NCI-H1694 treated with DMSO at 0.1 percent for 48 hours (cell line): ENCODE measurements at places on chromosomes 3 and 15.

DNA sequence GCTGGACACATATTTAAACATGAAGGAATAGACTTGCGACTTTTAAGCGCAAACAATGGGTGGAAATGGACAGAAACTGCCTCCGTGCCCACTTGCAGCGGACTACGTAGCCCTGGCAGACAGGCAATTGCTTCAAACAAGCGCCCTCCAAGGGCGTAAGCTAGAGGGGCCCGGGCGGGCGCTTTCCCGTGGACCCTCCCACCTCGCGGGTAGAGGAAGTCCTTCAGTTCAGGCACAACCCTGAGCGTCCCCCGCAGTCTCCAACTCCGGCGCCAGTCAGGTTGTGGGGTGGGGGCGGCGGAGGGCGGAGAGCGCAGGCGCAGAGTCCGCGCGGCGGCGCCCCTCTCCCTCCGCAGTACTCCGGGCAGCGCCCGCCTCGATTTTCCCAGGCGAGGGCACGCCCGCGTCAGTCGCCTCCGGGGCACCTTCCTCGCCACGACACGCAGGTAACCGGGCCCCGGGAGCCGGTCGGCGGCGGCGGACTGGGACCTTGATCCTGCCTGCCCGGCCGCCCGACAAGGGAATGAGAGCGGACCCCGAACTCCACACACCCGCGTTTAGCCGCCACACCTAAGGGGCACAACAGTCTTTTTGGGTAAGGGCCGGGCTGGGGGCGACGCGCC is at the start of gene SLC35G2:
TSS of gene SLC35G2 (plus strand) at position 358 of the 623 bp plus-strand sequence. CDS start 35,335 bp downstream, outside the sequence.
- DNase-seq, result peak; percentile 17

- DNase-seq, result no peak
Observed at GRCh38 chr3:182793663-182794454, 555 bp downstream of the ATP11B start.

DNA sequence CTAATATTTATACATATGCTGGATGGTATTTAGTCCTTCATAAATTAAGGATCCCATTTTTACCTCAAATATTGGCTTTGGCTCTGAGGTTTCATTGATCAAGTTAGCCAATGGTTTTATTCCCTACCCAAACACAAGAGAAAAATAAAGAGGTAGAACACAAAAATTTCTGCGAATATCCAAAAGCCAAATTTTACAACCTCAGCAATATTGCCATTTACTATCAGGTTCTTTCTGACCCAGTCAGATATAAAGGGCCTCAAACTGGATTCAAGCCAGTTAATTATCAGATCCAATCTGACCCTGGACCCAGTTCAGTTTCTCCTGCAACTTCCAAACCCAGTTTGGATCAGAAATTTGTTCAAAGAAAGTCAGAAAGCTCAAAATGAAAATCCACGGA is 998.1 kb downstream of the SI start:
- no peak for DNase-seq

DNA sequence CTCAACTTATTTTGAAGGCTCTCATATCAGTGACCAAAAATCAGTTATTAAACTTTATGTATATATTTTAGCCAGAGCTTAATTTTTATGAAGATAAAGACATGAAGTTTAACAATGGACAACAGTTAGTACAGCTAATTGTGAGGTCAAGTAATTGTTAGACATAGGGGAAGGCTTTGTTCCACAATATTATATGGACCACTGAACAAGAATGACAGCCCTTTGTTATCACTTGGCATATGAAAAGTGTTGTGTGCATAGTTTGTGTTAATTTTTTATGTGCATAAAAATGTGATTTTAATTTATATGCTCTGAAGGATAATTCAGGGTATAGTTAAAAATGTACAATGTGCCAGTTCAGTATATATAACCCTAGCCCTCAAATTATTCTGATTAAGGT is 12.0 kb downstream of the DNAJC19 start:
- DNase-seq, result no peak

DNA sequence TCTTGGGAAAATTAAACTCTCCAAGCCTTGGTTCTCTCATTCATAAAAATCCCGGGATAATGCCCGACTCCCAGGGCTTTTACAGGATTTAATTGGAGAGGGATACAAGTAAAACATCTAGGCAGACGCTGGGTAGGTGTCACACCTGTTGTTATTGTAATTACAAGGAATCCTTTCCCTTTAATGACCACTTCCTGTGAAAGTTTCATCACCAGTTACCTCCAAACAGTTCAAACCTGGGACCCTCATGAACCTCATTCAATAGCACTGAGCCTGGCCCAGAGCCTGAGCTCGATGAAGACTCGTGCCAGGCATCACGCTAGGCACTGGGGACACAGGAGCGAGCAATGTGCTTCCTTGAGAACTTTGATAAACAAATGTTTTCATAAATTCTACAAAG is 2.1 kb upstream of the RYK start:
- no peak for DNase-seq

GRCh38 chr15:72307026-72307425 is 12.9 kb downstream of the CELF6 start:
- no peak for DNase-seq

DNA sequence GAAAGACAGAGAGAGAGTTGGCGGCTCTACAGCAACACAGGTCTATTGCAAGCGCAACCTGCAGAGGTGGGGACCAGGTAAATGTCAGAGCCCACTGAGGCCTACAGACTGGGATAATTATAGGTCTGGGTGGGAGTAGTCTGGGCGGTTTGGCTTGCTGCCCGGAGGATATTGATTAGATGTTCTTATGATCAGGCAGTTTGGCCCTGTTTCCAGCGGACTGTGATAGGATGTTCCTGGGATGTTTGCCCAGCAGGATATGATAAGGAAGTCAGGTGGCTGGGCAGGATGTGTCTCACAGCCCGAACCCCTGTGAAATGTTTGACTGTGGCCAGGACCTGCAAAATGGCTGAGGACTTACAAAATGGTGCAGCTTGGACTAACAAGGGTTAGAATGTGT is 364.9 kb downstream of the NAALADL2 start:
- no peak for DNase-seq

GRCh38 chr3:188901126-188901525 is 270.6 kb upstream of the TPRG1 start:
- DNase-seq, result no peak

DNA sequence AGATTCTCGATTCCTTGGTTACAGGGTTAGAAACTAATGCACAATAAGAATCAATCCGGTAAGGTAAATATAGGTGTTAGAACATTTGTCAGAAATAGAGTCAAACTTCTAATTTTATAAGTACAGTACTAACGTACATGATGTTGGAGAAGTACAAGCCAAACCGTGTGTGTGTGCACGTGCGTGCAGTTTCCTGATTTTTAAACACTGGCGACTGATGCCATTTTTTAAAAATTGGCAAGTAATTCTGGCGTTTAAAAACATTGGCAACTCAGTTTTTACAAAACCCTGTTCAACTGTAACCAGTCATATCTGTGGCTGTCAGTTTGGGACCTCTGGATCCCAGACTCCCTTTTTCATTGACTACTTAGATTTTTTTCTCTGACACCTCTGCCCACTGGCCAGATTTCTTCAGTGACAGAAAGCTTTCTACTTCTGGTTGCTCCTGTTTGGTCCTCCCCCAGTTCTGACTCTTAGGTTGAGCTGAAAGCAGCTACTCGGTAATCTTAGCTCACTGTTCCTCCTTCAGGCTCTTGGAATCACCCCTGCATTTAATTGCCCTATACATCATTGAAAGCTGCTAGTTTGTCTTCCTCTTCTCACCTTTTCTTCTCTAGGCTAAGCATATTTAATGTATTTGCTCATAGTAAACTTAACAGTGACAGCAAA is 843 bp downstream of the ATG7 start:
- no peak for DNase-seq

- no peak for DNase-seq
Observed at GRCh38 chr15:52857937-52858781, 68.0 kb upstream of the ONECUT1 start.

DNA sequence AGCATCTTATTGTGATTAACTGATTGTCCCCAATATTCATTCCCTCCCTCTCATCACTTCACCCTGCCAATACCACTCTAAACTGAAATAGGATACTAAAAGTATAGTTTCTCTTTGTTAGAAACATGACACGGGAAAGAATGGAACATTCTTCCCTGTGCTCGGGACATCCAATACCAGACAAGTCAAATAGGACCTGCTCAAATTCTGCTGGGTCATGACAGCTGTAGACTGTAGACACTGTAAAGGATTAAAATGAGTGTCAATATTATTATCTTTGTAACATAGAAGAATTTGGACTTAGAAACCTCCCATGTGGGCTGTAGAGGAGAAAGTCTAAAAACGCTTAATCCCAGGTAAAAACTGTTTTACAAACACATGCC is 315.0 kb upstream of the NR2E3 start:
- DNase-seq, result no peak

GRCh38 chr3:142086581-142087090 is 62.7 kb downstream of the TFDP2 start:
- DNase-seq, result no peak
